D341Med (cell line): ENCODE measurements at places on chromosomes 1 and 21.

- no peak for DNase-seq
Measured at GRCh38 chr1:224458996-224459395, 24.4 kb upstream of the WDR26 start.

DNA sequence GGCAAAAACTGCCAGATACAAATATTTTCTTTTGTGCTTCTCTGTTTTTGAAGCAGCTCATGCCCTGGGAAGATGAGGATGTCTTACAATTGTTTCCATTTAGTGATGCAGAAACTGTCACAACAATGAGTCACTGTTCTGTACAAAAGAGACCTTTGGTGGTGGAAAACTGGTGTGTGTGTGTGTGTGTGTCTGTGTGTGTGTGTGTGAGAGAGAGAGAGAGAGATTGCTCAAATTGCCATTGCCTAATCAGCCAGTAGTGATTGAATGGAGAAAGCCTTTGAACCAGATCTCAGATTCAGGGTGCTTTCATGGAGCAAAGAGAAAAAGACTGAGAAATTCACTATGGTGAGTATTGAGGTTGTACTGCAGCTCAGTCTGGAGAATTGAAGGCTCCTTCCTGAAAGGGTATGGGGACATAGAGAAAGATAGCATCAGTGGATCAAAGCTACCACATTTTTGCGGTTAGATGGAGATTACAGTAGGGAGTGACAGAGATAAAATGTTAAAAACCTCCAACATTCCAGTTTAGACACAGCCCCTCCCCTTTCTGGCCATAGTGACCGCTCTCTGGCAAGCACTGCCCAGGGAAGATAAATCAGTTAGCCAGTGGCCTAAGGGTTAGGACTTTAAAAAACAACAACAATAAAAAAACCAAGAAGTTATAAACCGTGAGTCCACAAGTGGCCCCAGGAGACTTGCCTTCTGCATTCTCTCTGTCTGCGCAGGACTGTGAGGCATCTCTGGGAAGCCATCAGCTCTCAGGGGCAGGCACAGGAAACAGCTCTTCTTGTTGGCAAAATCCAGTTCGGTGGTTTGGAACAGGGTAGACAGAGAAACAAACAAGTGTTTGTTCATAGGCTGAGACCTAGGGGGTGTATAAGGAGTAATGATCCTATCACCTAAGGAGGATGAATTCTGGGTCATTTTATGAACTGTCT is 406.5 kb downstream of the DUSP10 start:
- no peak for DNase-seq

GRCh38 chr1:43600033-43601020 is 49.6 kb upstream of the KDM4A start:
- DNase-seq = no peak

- peak; percentile 36 for DNase-seq
Measured at GRCh38 chr1:219990782-219991510, 55.4 kb downstream of the EPRS1 start.

DNA sequence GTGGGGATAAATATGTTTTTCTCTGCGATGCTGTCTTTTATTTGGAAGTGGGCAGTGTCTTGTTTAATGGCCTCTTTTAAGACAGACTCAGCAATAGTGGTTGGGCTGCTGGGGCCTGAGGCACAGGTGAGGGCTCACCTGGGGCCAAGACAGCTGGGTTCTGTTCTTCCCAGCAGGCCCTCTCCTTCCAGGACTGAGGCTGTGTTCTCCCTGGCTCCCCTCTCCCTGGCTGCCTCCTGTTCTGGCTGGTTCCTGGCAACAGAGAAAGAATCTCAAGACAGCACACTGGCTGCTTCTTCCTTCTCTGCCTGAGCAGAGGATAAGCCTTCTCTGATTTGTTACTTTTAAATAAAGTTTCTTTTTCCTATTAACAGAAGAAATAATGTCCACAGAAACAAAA is 7.4 kb upstream of the GRHL3 start:
- DNase-seq = no peak

DNA sequence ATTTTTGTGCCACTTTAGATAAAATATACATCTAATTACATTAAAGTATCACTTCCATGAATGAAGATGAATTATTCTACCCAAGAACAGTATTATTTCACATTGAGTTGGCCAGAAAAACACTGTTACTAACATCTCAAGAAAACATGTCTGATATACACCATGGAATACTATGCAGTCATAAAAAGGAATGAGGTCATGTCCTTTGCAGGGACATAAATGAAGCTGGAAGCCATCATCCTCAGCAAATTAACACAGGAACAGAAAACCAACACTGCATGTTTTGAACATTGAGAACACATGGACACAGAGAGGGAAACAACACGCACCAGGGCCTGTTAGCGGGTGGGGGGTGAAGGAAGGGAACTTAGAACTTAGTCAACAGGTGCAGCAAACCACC is 69.0 kb downstream of the TESK2 start:
- DNase-seq = no peak

- no peak for DNase-seq
Measured at GRCh38 chr1:6104631-6105030, 58.9 kb downstream of the KCNAB2 start.

- DNase-seq = no peak
Measured at GRCh38 chr21:27424601-27425000, 457.7 kb upstream of the ADAMTS5 start.

DNA sequence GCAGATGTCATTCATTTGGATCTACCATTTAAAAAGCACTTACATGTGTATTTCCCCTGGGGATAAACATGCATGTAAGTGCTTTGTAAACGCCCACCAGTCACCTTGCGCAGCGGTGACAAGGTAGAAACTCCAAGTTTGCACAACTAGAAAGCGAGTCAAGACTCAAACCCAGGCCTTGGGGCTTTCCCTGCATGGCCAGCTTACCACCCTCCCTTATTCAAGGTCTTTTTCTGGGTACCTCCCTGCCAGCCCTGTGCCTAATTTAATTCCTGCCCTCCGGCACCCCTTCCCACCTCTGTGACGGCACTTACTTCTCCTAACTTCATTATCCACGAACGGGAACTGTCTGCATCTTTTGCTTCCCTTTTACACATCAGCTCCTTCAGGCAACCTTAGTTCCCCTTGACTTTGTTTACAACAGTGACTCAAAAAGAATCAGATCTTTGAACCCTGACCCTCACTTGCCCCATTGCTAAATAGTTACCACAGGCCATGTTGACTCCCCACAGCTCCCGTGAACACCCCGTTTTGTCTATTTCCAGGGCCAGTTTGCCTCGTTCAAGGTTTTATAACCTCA is 138.3 kb upstream of the ETS2 start:
- DNase-seq = no peak

- DNase-seq = no peak
Measured at GRCh38 chr1:9675393-9675792, 23.9 kb downstream of the PIK3CD start.

- DNase-seq = no peak
Measured at GRCh38 chr21:19810779-19811178, 1187.4 kb upstream of the NCAM2 start.

- no peak for DNase-seq
Measured at GRCh38 chr1:147749792-147750191, 10.6 kb downstream of the GJA5 start.

DNA sequence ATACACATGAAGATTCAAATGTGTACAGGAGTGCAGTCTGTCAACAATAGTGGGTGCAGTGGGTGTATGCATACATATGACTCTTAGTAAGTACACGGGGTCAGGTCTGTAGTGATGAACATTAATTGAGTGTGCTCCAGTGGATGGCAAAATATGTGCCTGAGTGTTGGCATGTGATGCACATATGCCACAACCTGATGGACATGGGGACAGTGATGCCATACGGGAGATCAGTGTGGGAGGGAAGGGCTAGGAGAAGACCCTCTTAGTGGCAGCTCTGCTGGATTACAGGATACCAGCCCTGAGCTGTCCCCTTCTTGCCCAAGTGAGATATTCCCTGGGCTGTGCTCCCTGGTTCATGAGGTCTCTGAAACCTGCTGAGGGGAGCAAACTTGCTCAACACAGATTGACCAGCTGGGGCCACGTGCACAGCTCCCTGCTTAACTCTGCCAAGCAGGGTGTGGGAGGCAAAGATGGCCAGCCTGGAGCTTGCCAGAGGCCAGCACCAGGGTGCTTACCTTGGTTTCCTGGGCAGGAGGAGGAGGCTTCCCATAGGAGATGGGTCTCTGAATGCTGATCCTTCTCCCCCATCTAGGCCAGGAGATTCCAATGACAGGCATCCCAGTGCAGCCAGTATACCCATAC is 2.2 kb downstream of the SHISA4 start:
- no peak for DNase-seq

DNA sequence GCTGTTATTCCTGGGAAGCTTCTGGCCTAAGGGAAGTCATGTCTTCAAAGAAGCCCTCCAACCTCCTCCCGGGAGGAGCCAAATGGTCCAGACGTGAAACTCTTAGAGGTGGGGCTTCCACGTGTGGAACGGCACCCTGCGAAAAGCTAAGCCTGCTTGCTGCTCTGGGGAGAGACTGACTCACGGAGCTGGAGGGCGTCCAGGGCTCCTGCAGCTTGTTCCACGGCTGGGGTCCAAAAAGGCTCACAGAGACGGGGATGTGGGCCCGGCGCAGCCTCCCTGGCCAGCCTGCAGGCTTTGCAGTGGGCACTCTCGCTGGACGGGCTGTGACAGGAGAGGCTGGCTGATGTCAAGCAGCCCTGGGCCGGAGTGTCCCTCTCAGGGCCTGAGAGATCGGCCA is 105.1 kb downstream of the COLGALT2 start:
- no peak for DNase-seq
